Bronchial epithelial cell (primary cell): ENCODE measurements at places on chromosomes 12 and 14.

DNA sequence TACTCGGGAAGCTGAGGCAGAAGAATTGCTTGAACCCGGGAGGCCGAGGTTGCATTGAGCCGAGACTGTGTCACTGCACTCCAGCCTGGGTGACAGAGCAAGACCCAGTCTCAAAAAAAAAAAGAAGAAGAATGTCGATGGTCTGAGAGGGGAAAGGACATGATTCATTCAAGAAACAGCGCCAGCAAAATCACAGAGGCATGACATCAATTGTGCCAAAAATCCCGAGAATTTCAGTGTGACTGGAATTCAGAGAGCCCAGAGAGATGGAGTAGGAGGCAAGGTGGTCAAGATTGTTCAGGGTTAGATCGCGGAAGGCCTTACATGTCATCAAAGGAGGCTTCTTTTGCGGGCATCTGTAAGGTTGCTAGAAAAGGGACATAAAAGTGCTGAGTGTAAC, 483.3 kb downstream of the VRK1 start:
- no peak for DNase-seq

GRCh38 chr14:49052521-49052920, 533.7 kb downstream of the RPS29 start:
- DNase-seq = no peak

GRCh38 chr14:50961605-50962221, 17.4 kb upstream of the PYGL start:
- peak; percentile 76 for DNase-seq

DNA sequence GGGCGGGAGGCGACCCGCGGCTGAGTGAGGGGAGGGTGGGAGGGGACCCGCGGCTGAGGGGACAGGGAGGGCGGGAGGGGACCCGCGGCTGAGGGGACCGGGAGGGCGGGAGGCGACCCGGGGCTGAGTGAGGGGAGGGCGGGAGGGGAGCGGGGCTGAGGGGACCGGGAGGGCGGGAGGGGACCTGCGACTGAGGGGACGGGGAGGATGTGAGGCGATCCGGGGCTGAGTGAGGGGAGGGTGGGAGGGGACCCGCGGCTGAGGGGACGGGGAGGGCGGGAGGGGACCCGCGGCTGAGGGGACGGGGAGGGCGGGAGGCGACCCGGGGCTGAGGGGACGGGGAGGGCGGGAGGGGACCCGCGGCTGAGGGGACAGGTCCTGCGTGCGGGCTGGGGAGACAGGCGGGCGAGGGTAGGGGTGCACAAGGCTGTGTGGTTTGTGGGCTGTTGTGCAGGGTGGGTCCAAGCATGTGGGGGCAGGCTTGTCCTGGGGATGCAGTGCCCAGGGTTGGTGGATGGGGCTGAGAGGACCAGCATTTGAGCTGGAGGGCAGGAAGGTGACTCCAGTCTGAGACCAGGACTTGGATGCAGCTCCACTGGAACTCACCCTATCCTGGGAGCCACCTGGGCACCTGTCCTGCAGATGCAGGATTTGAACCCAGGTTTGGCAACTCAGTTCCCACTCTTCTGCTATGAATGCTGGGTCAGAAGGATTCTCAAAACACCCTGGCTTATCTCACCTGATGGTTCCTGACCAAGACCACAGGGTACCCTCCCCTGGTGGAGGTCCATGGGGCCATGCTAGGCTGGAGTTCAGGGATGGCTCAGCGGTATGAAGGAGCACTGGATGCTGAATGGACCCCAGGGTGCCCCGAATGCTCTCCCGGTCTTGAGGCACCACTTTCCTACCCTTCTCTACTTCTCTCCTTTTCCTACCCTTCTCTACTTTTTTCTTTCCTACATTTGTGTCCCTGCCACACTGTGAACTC, 9.4 kb downstream of the PLD4 start:
- peak; percentile 29 for DNase-seq

DNA sequence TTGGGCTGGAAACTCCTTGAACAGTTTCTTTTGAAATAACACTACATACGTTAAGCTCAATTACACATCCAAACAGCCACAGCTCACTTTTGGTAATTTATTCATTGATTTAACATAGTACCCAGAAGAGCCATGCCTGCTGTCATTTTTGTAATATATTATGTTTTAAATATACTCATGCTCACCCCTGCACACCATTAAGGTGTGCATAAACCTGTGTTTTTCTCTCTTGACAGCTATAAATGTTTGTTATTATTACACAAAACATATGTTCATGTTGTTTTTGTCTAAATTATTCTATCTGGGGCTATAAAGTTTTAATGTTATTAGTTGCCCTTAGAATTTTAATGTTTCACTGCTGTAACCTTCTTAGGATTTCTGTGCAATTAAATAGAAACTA, 296.1 kb downstream of the AKAP6 start:
- DNase-seq = no peak

- DNase-seq = no peak
These were observed 5.0 kb downstream of the HDAC7 start for GRCh38 chr12:47814539-47815170.

GRCh38 chr12:64064706-64065105, 157.4 kb downstream of the KICS2 start:
- no peak for DNase-seq

- DNase-seq = peak; percentile 27
These were observed 7.9 kb downstream of the CCDC85C start for GRCh38 chr14:99596071-99596627.

DNA sequence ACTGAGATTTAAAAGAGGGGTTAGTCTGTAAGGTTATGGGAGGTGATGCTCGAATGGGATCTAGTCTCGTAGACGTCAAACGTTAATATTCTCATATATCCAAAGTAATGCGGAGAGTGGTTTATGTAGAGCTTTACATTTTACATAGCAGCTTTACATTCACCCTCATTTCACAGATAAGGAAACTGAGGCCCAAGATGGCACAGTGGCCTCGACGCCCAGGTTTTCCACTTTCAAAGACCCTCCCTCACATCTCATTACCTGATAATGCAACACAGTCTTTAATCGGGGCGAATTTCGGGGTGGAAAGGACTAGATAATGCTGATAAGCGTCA, 450 bp upstream of the TDG start:
- no peak for DNase-seq

DNA sequence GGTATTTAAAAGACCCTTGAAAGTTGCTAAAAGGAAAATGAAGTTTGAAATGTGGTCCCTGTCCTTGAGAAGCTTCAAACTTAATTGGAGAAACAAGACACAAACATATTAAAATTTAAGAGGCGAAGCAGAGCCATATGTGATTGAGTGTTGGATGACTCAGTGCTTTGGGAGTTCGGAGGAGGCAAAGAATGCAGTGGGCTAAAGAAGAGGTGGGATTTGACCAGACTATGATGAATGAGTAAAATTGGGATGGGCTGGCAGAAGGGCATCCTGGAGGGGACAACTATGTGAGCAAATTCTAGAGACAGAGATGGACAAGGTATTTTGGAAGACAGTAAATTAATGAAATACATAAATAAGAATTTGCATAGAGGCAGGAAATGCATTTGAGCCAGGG, 358.6 kb downstream of the EGLN3 start:
- DNase-seq = peak; percentile 60

GRCh38 chr12:78888568-78888967, 24.0 kb downstream of the SYT1 start:
- DNase-seq = peak; percentile 27

DNA sequence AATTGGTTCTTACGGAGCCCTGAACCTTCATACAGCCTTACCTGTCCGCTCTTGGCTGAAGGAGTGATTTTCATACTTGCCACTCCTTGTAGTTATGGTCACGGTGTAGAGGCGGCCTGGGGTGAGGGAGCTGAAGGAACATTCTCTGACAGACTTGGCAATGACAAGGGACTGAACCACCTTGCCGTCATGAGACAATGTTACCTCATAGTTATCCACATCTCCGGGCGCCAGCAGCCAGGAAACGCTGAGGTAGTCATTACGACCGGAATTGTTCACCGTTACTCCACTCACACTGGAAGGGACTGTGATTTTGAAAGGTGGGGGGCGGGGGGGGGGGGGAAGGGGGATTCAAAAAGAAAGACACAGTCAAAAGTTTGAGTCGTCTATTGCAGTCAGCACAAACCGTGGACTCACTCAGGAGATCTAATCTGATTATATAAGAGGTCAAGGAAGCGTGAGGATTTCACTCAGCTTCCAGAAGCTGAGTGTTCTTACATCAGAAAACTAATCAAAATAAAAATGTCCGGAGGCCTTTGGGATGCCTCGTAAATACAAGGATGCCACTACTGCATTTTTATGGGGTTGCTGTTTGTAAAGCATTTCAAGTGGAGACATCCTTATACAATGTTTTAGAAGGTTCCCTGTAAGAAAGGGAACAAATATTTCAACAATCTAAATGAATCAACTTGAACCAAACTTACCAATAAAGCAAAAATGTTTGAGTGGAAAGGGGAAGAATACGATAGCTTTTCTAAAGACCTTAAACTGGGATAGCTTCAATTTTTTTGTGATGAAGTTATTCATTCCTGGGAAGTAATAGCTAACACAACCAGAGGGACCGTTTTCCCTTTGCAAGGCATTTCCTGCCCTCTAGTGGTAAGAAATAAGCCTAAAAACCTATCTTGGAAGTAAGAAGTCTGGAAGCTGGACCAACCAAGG, 60.6 kb downstream of the PTPRB start:
- peak; percentile 72 for DNase-seq

DNA sequence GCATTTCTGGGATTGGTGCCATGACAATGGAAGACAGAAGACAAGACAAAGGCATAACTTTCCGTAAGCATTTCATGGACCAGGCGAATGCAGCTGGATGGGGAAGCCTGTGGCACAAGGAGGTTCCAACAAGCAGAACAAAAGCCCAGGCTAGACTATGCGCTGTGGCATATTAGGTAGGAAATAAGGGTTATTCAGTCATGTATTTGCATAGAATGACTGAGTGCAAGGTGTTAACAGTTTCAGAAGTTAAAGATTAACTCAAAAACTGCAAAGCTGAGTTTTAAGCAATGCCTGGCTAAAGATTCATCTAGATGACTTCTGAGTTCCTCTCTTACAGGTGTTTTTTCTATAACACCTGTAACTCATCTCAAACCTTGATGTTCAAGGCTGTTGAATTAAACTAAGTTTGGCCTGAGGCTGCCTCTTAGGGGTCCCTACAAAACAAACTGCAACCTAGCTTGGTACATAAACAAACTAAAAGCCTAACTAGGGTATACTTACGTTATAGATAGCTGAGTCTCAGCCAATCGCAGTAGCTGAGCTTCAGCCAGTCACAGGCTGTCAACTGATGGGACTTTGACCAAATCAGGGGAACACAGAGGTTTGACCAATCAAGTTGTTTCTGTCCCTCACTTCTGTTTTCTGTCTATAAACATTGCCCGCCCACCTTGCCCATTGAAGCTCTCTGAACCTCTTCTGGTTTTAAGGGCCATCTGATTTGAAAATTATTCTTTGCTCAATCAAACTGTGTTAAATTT, 52.2 kb upstream of the PLBD1 start:
- DNase-seq = no peak

DNA sequence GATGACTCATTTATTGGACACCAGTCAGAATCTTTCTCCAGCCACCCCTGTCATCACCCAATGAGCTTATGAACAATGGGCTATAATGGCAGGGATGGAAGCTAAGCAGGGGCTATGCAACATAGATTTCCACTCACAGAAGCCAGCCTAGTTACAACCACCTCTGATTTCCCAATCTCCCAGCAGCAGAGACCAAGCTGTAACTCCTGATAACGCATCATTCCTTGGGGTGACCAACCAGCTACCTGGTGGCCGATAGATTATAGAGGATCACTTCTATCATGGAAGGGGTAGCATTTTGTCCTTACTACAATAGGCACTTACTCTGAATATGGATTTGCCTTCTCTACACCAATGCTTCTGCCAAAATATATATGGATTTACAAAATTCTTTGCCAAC, 302.3 kb upstream of the ATXN7L3B start:
- DNase-seq = no peak

GRCh38 chr12:24919346-24920001, 29.4 kb downstream of the BCAT1 start:
- no peak for DNase-seq

- DNase-seq = peak; percentile 19
These were observed 94.4 kb downstream of the CRACR2A start for GRCh38 chr12:3658327-3659163.

DNA sequence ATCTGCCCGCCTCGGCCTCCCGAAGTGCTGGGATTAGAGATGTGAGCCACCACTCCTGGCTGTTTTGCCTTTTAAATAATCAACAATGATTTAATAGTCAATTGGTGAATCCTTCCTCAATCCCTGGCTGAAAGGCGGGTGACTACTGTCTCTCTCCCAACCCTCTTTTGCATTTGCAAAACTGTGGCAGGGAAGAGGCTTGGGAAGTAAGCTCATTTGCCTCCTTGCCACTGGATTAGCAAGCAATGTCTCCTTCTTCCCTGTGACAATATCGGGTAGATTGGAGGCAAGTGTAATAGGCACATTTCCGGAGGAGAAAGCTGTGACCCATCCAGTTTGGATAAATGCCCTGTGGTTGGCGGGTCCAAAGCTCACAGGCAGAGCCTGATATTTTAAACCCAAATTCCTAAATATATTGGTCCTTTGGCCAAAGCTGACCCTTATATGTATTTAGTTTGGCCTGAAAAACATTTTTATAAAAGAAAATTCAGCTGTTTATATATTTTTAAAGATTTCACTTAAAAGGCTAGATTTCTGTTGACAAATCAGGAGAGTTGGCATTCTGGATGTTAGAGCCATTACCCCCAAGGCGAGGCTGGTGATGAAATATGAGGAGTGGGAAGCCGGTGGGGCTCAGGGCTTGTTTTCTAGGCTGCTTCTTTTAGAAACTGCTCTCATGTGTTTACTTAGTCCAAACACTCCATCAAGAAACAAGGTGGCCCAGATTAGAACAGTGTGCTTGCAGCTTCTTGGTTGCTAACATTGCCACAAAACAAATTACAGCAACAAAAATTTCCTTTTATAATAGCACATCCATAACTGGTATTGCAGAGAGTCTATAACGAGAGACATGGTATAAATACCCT, 646.9 kb upstream of the TMEM132C start:
- no peak for DNase-seq

DNA sequence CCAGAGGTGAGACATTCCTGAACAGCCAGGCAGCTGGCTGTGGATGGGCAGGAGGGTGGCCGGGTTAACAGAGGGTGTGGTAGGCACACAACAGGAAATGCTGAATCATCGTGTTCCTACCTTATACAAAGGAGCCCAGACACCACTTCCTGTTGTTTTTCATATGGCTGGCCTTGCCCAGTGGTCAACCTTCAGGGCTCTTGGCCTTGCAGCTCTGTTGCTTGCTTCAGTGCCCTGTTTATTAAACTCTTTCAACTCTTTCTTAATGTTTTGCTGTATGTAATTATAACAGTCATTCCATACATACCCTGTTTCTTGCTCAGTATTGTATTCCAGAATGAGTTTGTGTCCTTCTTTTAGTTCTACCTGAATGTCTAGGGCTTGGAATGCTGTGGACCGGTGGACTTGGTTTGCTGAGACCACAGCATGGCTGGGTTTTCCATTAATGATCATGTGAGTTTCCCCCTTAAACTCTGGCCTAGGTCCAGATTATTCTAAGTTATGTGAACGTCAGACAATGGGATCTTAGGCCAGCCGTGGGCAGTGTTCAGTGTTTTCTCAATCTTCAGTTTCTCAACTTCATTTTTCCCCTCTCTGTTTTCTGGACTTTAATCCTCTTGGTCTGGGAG, 11.9 kb downstream of the CFAP54 start:
- DNase-seq = peak; percentile 92

- no peak for DNase-seq
These were observed 196.1 kb downstream of the SLC15A4 start for GRCh38 chr12:128627659-128628058.

GRCh38 chr14:53306267-53306721, 153.2 kb upstream of the DDHD1 start:
- peak; percentile 36 for DNase-seq

GRCh38 chr12:126493366-126494108, 1428.3 kb downstream of the AACS start:
- peak; percentile 33 for DNase-seq

- peak; percentile 56 for DNase-seq
These were observed 48.7 kb downstream of the MIPOL1 start for GRCh38 chr14:37246427-37246829.
